ENCODE measurements at places on chromosomes 3 and 15.

- DNase-seq, result no peak
Observed at GRCh38 chr3:46049093-46049492, 21.8 kb upstream of the XCR1 start.

- DNase-seq, result no peak
Observed at GRCh38 chr3:4928277-4928789, 50.9 kb upstream of the BHLHE40 start.

- no peak for DNase-seq
Observed at GRCh38 chr15:81040757-81041156, 40.0 kb downstream of the TLNRD1 start.

- DNase-seq, result no peak
Observed at GRCh38 chr3:152328841-152329240, 60.1 kb downstream of the MBNL1 start.

- no peak for DNase-seq
Observed at GRCh38 chr15:85037641-85038040, 56.0 kb downstream of the PDE8A start.

- DNase-seq, result no peak
Observed at GRCh38 chr3:25430287-25430934, 2.3 kb downstream of the RARB start.

DNA sequence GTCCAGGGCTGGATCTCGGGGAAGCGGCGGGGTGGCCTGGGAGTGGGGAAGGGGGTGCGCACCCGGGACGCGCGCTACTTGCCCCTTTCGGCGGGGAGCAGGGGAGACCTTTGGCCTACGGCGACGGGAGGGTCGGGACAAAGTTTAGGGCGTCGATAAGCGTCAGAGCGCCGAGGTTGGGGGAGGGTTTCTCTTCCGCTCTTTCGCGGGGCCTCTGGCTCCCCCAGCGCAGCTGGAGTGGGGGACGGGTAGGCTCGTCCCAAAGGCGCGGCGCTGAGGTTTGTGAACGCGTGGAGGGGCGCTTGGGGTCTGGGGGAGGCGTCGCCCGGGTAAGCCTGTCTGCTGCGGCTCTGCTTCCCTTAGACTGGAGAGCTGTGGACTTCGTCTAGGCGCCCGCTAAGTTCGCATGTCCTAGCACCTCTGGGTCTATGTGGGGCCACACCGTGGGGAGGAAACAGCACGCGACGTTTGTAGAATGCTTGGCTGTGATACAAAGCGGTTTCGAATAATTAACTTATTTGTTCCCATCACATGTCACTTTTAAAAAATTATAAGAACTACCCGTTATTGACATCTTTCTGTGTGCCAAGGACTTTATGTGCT lies 527 bp downstream of the B2M start:
- DNase-seq, result no peak

DNA sequence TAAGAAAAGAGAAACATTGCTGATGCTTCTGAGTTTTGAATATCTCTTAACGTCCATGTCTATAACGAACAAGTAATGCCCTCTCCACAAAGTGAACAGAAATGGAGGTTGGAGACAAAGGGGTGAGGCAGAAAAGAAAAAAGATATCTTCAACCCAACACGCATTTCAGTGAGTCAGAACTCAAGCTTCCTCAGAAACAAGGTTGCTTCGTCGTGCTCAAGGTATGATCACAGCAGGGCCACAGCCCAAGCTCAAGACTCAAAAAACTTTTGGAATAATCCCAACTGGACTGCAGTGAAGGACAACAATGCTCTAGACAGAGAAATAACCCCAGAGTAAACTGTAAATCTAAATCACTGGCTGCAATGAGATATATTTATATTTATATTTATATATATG lies 18.9 kb downstream of the WNT5A start:
- no peak for DNase-seq

- no peak for DNase-seq
Observed at GRCh38 chr3:67468511-67468910, 185.9 kb downstream of the SUCLG2 start.

DNA sequence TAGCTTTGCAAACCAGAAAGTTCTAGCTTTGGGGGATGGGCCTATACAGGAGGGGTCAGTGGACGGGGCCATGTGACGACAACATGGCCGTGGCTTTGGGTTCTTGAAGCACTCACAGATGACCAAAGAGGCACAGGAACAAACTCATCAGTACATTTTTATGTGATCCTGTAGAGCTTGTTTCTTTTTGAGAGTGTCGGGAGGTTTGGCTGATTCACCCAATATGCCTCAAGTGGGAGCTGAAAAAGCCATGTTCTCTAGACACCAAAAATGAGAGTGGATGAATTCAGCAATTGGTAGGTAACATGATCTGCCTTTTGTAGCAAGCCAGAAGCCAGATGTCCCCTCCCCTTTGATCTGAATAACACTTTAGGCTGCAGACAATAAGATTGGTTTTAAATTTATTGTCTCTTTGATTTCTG lies 30.1 kb downstream of the GREM1 start:
- no peak for DNase-seq

- DNase-seq, result no peak
Observed at GRCh38 chr3:3309887-3310286, 130.4 kb upstream of the CRBN start.

DNA sequence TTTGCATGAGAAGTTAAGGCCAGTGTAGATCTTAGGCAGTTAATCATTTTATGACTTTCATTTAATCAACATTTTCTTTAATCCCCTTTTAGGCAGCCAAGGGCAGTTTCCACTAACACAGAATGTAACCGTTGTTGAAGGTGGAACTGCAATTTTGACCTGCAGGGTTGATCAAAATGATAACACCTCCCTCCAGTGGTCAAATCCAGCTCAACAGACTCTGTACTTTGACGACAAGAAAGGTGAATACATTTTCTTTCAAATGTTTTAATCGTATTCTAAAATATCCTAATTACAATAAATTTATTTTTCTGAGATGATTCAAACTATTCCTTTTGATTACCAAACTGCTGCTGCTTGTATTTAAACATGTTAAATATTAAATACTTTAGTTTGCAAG lies 843.2 kb downstream of the CADM2 start:
- DNase-seq, result peak; percentile 39

- DNase-seq, result no peak
Observed at GRCh38 chr3:169387751-169388696, 275.5 kb downstream of the MECOM start.

DNA sequence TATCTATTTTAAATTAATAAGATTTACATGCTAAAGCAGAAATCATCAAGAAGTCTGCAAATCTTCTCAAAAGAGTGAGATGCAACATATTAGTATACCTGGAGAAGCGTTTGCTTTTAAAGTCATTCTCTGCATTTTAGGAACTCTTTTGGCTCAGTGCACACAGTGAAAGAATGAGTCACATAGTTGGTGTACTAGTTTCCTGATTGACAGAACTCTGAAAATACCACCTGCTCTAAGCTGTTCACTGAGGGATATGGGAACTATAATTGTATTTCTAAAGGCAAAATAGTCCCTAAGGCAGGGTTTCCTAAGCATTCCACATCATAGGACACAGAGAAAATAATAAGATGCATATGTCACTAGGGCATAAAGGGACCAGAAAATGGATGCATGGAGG lies 838.5 kb downstream of the DIPK2A start:
- DNase-seq, result no peak

DNA sequence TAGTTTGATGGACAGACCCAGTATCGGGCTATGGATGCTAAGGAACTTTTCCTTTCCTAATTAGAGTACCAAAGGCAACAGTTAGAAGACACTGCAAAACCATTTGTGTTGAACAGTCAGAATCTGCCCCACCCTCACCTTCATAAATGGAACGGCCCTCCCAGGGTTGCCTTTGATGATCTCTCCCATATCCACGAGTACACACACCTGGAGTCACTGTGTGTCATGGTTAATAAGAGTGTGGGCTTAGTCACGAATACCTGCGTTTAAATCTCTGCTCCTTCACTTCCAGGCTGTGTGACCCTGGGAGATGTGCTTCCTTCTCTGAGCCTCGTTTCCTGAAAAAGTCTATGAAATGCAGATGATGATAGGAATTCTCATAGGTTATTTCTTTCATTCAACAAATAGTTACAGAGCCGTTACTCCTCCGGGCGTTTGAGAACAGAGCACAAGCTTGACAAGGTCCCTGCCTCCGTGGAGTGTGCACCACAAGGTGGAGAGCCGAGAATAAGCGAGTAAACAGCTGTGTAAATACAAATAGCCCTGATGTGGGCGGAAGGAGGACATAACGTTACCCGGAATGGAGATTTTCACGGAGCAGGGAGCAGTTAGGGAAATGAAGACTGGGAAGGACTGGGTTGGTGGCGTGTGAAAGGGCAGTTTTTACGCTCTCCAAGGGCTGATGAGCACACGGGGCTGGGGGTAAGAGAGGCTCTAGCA lies 6.7 kb downstream of the SLC51A start:
- no peak for DNase-seq

Measured in NT2/D1 (cell line).